ENCODE measurements at places on chromosomes 1 and 21.
A peak's percentile ranks its signal among the peaks of the same experiment; 100 is the strongest.

GRCh38 chr1:177368255-177368654 is 197.5 kb downstream of the BRINP2 start:
- DNase-seq, result no peak

DNA sequence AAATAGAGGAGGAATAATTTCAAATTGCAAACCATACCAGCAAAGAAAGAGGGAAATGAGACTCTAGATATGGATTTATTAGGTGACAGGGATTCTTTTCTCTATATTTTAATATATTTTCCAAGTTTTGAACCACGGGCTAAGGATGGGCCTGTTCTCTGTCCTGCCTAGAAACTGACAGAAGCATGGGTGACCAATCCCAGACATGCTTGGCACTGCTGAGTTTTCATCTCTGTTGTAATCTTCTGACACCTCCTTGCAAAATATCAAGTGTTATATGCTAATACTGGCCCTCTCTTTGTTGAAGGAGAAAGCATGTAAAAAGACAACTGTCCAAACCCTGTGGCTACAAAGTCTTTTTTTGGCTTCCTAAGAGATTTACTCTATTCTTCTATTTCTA is 774 bp upstream of the ANGPTL7 start:
- no peak for DNase-seq

- DNase-seq, result no peak
Observed at GRCh38 chr21:40631211-40631610, 215.7 kb downstream of the DSCAM start.

DNA sequence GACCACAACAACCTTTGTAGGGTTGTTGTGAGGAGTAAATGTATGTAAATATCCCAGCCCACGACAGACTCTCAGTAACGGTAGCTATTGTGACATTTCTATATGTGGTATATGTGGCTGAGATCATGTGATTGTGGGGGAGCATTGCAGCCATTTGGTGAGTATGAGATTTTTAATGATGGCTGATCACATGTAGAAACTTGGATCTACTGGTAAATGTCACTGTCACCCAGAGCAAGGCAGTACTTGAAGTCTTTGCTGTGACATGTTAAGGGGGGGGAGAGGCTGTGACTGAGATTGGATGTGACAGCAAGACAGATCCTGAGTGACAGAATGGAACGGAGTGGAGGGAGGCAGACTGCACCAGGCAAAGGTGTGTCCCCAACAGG is 23.9 kb upstream of the MEF2D start:
- no peak for DNase-seq

DNA sequence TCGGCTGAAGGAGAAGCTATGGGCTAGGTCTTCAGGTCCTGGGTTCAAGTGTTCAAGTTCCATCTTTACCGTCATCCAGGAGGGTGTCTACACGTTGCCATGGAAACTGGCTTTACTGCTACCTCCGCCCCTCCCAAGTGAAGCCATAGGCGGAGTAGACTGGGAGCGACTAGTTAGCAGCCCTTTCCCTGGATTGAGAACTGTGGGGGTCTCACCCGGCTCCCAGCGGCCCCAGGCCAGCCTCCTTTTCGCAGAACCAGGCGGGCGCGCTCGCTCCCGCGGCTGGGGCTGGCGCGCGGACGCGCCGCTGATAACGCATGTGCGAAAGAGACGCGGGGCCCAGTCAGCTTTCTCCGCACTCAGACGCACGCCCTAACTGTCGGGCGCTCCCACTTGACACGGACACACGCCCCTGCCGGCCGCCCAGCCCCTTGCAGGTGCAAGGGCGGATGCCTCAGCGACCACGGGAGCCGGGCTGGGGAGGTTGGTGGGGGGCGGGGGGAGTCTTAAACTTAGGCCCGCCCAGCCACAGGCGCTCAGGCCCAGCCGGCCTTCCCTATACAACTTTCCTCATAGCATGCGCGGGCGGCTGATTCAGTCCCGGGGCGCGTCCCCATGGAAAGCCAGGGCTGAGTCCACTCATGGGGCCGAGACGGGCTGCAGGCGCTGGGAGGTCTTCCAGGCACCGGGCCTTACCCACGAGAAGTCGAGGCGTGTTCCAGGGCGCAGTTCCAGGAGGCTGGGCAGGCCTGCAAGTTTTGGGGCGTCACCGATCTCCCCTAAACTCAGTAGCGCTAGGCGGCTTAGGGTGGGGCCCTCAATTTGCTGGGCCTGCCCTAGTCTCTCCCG is 7.4 kb downstream of the EFNA4 start:
- DNase-seq, result peak; percentile 40

GRCh38 chr1:53061123-53061858 is 722 bp upstream of the PODN start:
- no peak for DNase-seq

DNA sequence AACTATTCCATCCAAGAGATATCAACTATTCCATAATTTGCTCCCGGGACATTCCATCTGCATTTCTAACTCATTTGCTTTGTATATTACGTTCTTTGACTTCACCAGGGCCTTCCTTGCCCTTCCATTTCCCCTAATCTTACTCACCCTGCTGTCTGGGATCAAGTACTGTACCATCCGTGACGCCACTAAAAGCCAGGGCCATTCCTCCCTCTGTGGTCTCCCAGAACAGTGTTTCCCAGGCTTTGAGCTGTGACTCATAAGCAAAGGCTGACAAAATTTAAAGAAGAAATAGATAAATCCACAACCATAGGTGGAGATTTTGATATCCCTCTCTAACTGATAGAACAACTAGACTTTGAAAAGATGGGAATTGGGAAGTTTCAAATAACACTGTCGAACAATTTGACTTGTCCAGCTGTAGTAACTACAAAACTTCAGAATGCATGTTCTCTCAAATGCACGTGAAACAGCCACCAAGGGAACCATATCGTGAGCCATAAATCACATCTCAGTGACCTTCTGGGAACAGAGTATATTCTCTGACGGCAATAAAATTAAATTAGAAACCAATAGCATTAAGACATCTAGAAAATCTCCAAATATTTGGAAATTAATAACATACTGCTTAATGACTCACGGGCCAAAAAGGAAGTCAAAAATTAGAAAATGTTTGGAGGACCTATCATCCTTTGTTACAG is 501.0 kb downstream of the SETD4 start:
- DNase-seq, result no peak

DNA sequence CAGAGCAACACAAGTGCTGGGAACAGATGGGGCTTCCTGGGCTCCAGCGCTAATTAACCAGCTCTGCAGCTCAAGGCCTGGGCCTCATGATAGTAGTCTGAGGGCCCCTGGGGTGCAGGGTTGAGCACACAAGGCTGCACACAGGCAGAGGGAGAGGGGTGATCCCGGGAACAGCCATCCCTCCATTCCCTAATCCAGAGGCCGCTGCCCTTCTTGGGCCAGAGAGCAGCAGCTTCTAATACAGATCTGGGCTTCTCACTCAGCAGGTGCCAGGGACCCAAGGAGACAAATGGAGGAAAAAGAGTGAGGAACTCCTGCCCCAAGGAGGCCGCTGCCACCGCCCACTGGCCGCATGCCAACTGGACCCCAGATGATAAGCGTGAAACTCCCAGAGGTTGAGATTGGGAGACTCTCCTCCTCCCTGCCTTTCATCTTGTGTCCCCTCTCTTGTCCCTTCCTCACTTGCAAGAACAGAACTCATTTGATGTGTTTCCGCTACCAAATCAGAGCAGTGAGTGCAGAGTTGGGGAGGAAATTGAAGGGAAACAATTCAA is 58.0 kb upstream of the IFNAR2 start:
- DNase-seq, result no peak

DNA sequence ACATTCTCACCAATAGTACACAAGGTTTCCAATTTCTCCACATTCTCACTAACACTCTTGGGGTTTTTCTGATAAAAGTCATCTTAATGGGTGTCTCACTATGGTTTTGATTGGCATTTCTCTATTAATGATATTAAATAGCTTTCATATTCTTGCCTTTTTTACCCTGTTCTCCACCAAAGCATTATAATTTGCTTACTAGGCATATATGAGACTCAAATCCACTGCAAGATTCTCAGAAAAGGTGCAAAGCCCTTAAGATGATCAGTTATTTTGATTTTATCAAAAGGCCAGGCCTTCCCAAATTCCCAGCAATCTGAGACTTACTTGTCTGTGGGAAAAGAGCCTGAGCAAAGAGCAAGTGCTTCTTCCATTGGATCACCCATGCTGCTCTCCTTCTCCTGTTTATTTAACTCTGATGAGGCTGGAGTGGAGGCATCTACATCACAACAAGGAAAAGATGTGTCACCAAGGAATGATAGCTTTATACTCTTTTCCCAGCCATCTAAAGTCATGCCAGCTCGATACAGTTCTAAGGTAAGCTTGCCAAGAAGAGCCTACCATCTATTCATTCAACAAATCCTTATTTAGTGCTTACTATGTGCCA is 24.6 kb downstream of the CLSPN start:
- DNase-seq, result no peak

DNA sequence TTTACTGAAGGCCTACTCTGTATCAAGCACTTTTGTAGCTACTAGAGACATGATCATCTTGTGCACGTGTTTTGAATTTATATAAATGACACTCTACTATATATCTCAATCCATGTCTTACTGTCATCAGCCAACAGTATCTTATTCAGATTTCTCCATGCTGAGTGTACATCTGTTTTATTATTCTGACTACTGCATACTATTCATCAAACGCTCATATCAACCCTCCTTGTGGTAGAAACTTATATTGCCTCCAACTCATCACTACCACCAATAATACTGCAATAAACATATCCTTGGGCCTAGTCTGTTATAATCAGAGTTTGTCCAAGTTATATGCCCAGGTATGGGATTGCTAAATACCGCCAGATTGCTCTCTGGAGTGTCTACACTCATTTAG is 81.6 kb upstream of the IRF2BP2 start:
- no peak for DNase-seq

- DNase-seq, result no peak
Observed at GRCh38 chr1:162562470-162562828, 927 bp downstream of the UAP1 start.

GRCh38 chr1:19879227-19879626 is 3.0 kb upstream of the OTUD3 start:
- DNase-seq, result no peak

GRCh38 chr1:51936531-51936930 is 54.0 kb downstream of the RAB3B start:
- DNase-seq, result no peak

GRCh38 chr1:89274411-89274857 is 1.8 kb upstream of the GBP5 start:
- no peak for DNase-seq

GRCh38 chr1:12480748-12481362 is 137.2 kb downstream of the DHRS3 start:
- DNase-seq, result no peak

DNA sequence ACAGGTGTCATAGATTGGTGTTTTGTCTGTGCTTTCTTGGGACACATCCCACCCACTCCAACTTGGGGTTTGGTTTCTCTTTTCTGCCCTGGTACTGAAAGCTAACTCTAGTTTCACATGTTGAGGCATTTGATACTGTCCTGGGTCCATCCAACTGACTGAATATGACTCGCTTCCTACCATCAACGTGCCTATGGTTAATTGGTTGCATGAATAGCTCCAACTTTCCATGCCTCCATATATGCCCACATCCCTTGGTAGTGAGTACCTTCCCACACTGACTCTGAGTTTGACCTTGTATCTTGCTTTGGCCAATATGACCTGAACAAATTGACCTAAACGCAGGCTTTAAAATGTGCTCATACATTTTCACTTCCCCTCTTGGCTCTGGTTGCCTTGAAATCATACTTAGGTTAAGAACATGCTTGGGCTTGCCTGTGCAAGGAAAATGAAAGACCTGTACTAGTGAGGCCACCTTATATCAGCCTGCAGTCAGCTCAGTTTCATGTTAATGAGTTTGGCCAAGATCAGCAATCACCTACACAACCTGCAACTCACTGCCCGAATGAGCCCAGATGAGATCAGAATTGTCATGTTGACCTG is 81.0 kb upstream of the KCNK2 start:
- no peak for DNase-seq

GRCh38 chr1:30014031-30014430 is 709.4 kb downstream of the MATN1 start:
- DNase-seq, result no peak

DNA sequence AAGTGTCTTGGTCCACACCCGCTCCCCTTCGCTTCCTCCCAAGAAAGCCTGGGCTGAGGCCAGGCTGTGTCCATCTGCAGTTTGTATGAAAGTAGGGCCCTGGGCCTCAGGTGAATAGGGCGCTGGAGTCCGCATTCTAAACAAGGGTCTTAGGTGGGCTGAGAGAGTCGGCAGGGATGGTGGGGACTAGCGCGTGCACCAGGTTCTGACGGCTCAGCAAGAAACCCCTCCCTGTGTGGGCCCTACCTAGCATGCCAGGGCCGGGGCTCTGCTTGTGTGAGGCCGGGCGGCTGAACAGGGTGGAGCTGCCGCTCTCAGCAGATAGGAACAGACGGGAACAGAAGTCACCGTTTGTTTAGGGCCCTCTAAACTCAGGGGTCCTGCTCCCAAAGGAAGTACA is 1.7 kb downstream of the ACTRT2 start:
- DNase-seq, result no peak

DNA sequence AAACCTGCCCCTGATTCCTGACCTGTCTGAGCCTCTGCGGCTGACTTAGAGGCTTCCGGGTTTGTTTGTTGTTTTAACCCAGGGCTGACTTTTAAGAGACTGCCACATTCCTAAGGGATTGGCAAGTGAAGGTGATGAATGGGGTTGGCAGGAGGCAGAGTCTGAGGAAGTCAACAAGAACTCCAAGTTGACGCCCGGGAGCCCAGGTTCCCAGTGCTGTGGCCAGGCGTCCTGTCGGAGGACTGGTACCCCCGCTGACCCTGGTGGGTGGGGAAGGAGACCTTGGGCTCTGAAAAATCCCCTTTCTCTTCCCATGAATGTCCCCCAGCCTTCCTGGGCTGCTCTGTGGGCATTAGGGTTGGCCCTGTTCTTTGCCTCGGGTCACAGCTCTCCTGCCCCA is 19.7 kb upstream of the EPS8L3 start:
- DNase-seq, result no peak

- no peak for DNase-seq
Observed at GRCh38 chr1:90851711-90852050, 134.6 kb upstream of the BARHL2 start.

- DNase-seq, result no peak
Observed at GRCh38 chr1:50529510-50529909, 106.3 kb upstream of the DMRTA2 start.

- DNase-seq, result no peak
Observed at GRCh38 chr1:93837961-93838360, 41.0 kb downstream of the DNTTIP2 start.

- DNase-seq, result no peak
Observed at GRCh38 chr1:48743480-48743879, 33.2 kb downstream of the BEND5 start.

DNA sequence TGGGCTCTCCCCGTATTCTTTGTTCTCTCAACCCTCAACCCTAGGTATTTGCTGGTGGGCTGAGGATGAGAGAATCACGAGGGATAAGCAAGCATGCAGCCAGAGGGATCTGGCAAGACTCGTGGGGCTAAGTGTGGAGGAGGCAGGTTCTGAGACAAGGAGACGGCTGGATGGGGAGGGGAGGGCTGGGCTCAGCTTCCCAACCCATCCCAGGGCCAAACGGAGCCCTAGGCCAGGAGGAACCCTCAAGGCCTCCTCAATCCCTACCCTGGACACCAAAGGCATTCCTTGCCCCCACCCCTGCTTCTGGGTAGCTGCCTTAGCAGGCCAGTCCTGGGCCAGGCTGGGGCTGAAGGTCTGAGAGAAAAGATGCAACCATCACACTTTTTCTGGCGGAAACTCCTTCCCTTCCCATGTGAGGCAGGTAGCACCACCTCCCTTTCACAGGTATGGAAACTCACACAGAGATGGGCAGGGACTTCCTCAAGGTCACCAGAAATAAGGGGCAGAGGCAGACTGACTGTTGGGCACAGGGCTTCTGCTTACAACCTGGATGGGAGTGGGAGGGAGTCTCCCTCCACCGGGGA is 6.2 kb downstream of the MEF2D start:
- DNase-seq, result no peak
